ENCODE measurements at places on chromosomes 16 and 17.

DNA sequence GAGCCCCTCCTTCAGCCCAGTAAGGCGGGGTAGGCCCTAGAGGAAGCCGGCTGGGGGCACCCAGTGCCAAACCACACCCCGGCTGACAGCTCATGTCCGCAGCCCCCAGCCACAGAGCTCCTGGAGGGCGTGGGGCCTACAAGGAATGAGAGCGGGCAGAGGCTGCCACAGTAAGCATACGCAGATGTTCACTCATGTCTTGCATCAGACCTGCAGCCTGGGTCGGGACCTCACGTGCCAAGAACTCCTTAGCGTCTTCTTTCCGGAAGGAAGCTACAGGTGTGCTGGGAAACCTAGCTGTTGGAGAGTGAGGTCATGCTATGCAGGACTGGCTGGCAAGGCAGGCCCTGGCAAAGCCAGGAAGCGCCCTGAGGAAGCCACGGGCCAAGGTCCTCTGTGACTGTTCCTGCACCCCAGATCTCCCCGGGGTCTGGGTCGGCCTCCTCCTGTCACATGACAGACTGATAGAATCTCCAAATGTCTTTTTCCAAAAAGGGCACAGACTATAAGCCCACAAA lies 1.6 kb downstream of the ZNF598 start:
- peak; percentile 88 for DNase-seq
- H3K27me3 ChIP-seq, result no peaks in the 10 kb centered on the region
- peak overlapping the region; percentile 80 for H3K4me3 ChIP-seq
- H3K27ac ChIP-seq, result peak overlapping the region; percentile 82
- peaks cover 69% of the 10 kb centered on the region for H3K4me1 ChIP-seq

- H3K27ac ChIP-seq, result peak overlapping the region; percentile 43
- peaks cover 19% of the 10 kb centered on the region for H3K4me1 ChIP-seq
- no peak for DNase-seq
- peaks cover 10% of the 10 kb centered on the region for H3K36me3 ChIP-seq
- no peaks in the 10 kb centered on the region for H3K27me3 ChIP-seq
- H3K4me3 ChIP-seq, result peak overlapping the region; percentile 73
These were observed 994 bp downstream of the PITPNA start for GRCh38 chr17:1561420-1562175.

- peak; percentile 81 for DNase-seq
- H3K4me3 ChIP-seq, result no peak overlapping the region
- H3K27me3 ChIP-seq, result no peaks in the 10 kb centered on the region
- H3K27ac ChIP-seq, result peak overlapping the region; percentile 100
- peaks cover 2% of the 10 kb centered on the region for H3K36me3 ChIP-seq
These were observed 2.7 kb upstream of the AP1G1 start for GRCh38 chr16:71811261-71811803.

- H3K27me3 ChIP-seq, result no peaks in the 10 kb centered on the region
- H3K27ac ChIP-seq, result no peak overlapping the region
- no peak for DNase-seq
- no peaks in the 10 kb centered on the region for H3K4me1 ChIP-seq
- H3K4me3 ChIP-seq, result no peak overlapping the region
These were observed 25.1 kb downstream of the CD300LG start for GRCh38 chr17:43871946-43872690.

- no peak overlapping the region for H3K27ac ChIP-seq
- H3K36me3 ChIP-seq, result peaks cover 61% of the 10 kb centered on the region
- no peak overlapping the region for H3K4me3 ChIP-seq
- no peak for DNase-seq
- no peaks in the 10 kb centered on the region for H3K27me3 ChIP-seq
- H3K4me1 ChIP-seq, result no peaks in the 10 kb centered on the region
These were observed 23.9 kb downstream of the USP22 start for GRCh38 chr17:21018894-21019293.

DNA sequence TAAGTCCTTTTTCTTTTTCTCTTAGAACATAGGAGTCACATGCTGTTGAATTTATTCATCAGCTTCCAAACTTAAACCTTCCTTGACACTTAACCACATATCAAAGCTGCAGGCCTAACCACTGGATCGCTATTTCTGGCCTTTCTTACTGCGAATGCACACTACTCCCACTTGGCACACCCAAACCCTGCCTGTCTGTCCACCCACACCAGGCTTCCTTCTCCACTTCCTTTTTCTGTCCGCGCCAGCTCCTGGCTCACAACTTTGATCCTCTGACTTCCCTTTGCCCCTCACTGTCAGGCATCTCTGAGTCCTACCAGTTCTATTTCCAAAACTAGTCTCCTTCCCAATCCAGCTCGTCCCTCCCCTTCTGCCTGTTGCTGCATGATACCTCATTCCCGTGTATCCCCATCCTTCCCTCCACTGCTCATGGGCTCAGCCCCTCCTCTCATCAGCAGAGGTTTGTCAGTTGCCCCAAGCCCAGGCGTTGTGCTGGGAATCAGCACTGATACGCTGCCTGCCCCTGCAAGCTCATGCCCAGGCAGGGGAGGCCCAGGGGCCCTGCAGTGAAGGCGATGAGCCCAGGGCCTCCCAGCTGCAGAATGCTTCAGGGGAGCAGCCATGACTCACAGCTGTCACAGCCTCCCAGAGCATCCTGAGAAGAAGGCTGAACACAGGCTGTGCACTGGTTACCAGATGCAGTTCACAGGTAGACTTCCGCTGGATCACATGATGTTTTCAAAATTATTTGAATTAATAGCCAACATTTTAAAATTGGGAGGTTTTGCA lies 179.8 kb downstream of the KATNIP start:
- H3K27me3 ChIP-seq, result no peaks in the 10 kb centered on the region
- no peak overlapping the region for H3K4me3 ChIP-seq
- DNase-seq, result peak; percentile 83
- no peak overlapping the region for H3K27ac ChIP-seq

DNA sequence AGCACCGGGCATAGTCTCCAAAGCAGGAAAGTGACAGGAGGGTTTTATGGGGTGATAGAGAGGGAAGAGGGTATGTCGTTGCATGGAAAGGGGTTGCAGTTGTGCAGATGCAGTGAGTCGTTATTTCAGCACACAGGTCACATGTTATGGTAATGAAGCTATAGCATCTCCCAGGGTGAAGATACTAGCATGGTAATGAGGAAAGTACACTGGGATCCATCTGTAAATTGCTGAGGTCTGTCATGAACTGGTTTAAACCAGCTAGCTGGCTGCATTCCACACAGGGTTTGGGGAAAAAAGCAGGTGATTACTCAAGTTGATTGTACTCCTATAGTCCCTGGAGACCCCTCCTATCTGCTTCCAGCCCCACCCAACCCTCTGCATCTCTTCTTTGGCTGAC lies 11.7 kb downstream of the COX11 start:
- peaks cover 7% of the 10 kb centered on the region for H3K36me3 ChIP-seq
- H3K27ac ChIP-seq, result no peak overlapping the region
- H3K4me3 ChIP-seq, result no peak overlapping the region
- H3K27me3 ChIP-seq, result no peaks in the 10 kb centered on the region
- no peak for DNase-seq
- H3K4me1 ChIP-seq, result no peaks in the 10 kb centered on the region

DNA sequence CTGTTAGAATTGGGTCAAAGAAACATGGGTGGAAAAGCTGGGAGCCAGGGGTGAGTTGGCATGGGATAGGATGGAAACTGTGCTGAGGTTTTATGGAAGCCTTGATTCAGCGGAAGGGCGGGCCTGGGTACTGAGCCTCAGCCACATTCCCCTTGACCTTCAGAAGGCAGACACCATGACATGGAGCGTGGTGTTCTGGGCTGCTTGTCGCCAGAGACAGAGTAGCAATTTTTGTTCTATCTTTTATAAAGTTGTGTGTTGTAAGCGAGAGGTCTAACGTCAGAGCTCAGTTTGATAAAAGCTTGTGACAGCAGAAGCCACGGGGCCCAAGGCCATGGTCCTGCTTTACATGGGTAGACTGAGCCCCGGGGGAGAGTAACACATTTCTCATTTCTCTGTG lies 50.2 kb downstream of the SLC47A1 start:
- no peak overlapping the region for H3K27ac ChIP-seq
- H3K27me3 ChIP-seq, result peaks cover 4% of the 10 kb centered on the region
- DNase-seq, result no peak
- H3K4me1 ChIP-seq, result no peaks in the 10 kb centered on the region
- no peaks in the 10 kb centered on the region for H3K36me3 ChIP-seq

GRCh38 chr16:3256146-3256865 lies at the start of gene MEFV:
Gene MEFV, minus strand, starts transcription at chr16:3256633. Its CDS starts 46 bp downstream, at chr16:3256587.
- H3K27me3 ChIP-seq, result no peaks in the 10 kb centered on the region
- DNase-seq, result no peak
- no peaks in the 10 kb centered on the region for H3K4me1 ChIP-seq

All from common myeloid progenitor, CD34-positive (primary cell).